ENCODE measurements at places on chromosomes 1 and 21.

DNA sequence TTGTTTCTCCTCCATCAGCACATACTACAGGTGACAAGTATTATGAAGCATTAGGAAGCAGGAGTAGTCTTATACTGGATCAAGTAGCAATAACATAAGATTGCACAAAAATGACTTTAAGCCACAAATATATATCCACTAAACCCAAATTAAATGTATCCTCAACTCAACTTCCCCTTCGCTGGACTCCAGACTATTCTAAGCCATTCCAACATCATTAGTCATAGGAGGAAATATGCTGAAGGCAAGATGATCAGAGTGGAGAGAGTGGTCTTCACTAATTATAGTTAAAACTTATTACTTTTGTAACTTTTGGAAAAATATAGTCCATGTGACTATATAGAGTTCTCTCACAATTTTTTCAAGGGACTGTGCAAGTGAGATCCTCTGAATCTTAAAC lies 390.7 kb upstream of the ZP4 start:
- DNase-seq: no peak

- DNase-seq: no peak
Measured at GRCh38 chr21:34887725-34888568, 161.2 kb downstream of the RUNX1 start.

GRCh38 chr21:15627823-15628222 lies 102.0 kb upstream of the USP25 start:
- peak; percentile 31 for DNase-seq

GRCh38 chr1:102470767-102471166 lies 474.0 kb upstream of the OLFM3 start:
- no peak for DNase-seq

- DNase-seq: no peak
Measured at GRCh38 chr21:28089599-28090441, 902.9 kb downstream of the LTN1 start.

- DNase-seq: no peak
Measured at GRCh38 chr1:214678386-214678785, 75.4 kb downstream of the CENPF start.

- DNase-seq: no peak
Measured at GRCh38 chr1:152654110-152654509, 9.1 kb upstream of the LCE2D start.

DNA sequence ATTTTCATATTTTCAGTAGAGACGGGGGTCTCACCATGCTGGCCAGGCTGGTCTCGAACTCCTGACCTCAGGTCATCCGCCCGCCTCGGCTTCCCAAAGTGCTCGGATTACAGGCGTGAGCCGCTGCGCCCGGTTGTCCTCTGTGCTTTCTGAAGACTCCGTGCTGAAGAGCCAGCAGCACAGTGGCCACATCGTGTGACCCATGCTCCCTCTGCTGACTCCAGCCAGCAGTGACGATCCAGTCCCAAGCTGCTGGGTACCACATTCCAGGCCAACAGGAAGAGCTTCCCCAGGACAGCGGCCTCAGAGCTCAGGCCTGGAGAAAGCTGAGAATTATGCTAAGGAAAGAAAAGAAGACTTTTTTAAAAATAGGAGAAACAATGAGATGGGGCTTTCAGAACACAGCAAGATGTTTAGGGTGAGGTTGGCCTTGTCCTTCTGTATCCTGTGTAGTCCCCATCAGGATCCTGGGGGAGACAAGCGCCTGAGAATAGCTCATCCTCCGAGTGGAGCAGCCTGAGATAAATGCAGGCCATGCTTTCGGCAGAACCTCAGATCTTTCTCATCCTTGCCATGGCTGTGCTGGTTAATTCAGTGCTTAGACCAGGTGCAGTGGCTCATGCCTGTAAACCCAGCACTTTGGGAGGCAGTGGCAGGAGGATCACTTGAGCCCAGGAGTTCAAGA lies 207.1 kb downstream of the SLC35F3 start:
- no peak for DNase-seq

- DNase-seq: no peak
Measured at GRCh38 chr1:247401310-247402119, 14.5 kb upstream of the NLRP3 start.

- DNase-seq: no peak
Measured at GRCh38 chr21:32611471-32611997, 643 bp downstream of the CFAP298 start.

DNA sequence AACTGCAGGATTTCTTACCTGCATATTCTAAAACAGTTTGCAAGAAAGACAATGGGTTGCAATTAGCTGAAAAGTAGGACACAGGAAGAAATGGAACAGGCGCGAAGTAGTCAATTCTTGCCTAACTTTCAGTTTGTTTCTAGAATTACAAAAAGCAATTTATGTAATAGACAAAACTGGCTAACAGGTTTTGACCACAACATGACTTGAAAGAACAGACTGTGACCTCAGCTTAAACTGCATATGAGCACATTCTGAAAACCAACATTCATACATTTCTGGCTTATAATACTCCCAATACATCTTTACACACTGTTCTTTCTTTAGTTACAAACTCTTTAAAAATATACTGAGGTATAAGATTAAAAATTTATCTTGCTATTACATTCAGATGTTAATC lies 405.9 kb upstream of the B3GALT2 start:
- no peak for DNase-seq

DNA sequence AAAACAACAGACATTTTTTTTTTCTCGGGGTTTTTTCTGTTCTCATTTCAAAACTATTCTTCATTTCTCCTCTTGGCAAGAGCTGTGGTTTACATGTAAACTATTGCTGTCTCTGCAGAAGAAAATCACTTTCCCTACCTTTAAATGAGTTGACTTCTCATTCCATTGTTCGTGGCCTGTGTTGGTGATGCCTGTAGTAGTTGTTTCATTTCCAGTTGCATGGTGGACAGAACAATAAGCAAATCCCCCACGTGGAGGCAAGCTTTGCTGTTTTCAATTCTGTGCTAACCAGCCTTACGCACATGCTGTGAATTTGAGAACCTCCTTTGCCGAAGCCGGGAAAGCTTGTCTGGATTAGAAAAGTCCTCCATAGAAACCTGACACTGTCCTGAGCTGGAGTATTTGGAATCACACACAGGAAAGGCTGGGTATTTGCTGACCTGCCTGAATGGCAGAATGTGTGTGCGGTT lies 26.2 kb upstream of the MAP3K7CL start:
- no peak for DNase-seq

DNA sequence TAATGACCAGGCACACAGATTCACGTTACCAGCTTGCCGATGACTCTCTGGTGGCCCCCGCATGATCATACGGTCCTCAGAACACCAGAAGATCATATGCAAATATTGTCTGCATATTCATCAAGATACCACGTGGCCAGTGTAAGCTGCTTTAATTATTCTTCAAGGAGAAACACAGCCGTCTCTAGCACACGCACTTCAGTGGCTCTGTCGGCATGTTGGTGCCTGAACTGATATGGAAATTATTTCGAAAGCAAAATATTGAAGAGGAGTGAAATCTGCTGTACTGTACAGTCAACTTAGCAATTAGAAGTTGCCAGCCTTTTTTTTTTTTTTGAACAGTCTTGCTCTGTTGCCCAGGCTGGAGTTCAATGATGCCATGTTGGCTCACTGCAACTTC lies 5.9 kb upstream of the KIF26B start:
- no peak for DNase-seq

- no peak for DNase-seq
Measured at GRCh38 chr1:92201973-92202372, 15.7 kb upstream of the C1orf146 start.

- no peak for DNase-seq
Measured at GRCh38 chr1:99814373-99814900, 35.7 kb upstream of the AGL start.

GRCh38 chr1:210779269-210779668 lies 354.7 kb downstream of the KCNH1 start:
- DNase-seq: no peak

GRCh38 chr1:91568261-91568660 lies 67.6 kb downstream of the CDC7 start:
- no peak for DNase-seq

DNA sequence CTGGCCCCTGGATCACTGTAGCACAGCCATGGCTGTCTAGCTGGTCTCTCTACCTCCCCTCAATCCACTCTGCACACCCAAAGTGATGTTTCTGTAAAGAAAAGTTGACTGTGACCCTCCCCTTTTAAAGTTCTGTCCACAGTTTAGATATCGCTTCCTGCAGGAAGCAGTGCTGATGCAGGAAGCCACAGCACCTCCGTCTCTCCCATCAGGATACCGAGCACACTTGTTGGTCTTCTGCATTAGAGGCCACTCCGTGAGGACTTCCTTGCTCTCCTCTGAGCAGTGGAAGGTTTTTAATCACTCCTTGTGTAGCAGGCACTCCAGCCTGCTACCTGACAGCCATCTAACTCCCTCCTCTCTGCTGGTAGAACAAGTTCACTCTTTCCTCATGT lies 69.5 kb downstream of the GADD45A start:
- DNase-seq: no peak

- no peak for DNase-seq
Measured at GRCh38 chr1:45804669-45804969, 1.2 kb downstream of the MAST2 start.

- no peak for DNase-seq
Measured at GRCh38 chr1:52007215-52008002, 16.9 kb upstream of the RAB3B start.

DNA sequence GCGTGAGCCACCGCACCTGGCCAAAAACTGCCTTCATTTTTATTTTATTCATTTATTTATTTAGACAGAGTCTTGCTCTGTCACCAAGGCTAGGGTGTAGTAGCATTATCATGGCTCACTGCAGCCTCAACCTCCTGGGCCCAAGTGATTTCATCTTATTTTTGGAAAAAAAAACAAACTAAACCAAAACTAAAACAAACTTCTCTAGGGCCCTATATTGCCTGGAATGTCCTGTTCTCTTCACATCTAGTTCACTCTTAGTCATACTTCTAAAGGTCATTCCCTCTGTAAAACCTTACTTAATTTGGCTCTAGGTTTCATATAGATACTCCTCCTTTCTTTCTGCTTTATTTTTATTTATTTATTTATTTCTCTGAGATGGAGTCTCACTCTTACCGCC lies 15.6 kb downstream of the RPS27 start:
- DNase-seq: no peak

- no peak for DNase-seq
Measured at GRCh38 chr21:31921079-31921478, 48.3 kb downstream of the HUNK start.

DNA sequence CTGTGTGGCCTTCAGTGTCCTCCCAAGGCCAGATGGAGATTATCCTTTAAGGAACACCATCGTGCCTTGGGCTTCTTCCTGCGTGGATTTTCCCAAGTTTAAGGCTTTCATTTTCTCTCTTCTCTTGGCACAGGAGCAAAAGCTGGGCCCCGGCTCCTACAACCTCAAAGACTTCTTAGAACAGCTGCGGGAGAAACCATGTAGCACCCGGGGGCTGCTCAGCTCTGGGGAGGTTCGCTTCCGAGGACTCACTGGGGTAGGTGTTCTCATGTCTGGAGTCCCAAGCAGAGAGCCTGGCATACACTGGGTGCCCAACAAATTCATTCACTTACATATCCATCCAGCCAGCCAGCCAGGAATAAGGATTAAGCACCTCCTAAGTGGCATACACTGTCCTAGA lies 6.6 kb upstream of the TTC22 start:
- no peak for DNase-seq

DNA sequence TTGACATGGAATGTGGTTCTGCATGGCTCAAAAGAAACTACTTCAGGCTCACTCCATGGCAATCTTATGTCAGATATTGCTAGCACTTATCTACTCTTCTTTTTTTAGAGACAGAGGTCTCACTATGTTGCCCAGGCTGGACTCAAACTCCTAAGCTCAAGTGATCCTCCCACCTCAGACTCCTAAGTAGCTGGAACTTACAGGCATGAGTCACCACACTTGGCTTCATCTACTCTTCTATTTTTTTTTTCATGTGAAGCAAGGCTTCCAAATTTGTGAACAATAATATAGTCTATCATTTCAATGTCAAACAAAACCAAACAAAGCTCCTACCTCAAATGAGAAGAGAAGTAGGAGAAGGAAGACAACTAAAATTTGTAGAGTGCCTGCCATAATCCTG lies 7.5 kb upstream of the PSEN2 start:
- no peak for DNase-seq

Measured in NCI-H1417 treated with DMSO at 0.1 percent for 48 hours (cell line).